ENCODE measurements at places on chromosomes 16 and 17. TPM values are rescaled to one million over a fixed set of nuclear protein-coding genes. Genes with fewer than 3 reads are reported as not detected.

- peak; percentile 63 for DNase-seq
Measured at GRCh38 chr17:1203111-1203966, 23.6 kb upstream of the ABR start.

DNA sequence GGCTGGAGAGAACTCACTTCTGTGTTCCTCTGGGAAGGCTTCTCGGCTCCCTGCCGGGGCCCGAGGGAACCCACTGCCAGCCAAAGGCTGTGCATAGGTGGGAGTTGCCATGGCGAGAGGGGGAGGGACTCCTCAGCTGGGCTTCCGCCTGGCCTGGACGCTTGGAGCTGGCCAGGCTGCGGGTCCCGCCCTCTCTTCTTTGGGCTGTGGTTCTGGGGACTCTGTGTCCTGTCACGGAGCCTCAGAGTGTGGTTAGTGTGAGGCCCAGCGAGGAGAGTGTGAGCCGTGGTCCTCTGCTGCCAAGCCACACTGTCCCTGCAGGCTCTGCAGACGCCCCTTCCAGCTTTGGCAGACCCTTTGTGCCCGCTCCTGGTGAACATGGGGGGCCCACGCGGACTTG lies 123.1 kb downstream of the OR1D5 start:
- peak; percentile 70 for DNase-seq

DNA sequence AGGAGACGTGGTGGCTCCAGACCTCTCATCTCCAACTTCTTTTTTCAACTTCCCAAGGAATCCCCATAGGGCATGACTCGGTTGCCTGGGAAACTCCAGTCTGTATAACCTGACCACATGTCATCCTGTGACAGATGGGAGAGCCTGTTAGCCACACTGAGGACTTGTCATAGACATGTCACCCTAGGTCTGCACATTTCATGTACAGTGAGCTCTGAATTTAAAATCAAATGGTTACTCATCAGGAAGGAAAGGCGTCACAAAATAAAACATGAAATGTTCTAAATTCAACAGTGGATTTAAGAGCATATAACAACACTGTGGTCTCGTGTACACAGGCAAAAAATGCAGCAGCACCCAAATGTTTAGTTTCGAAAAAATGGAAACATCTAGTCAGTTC lies 22.2 kb upstream of the ADAMTS18 start:
- DNase-seq: no peak

- no peak for DNase-seq
Measured at GRCh38 chr16:26118575-26118974, 426.8 kb downstream of the HS3ST4 start.

Gene CASKIN1
- total RNA-seq: 4.0 TPM

All from left ventricle myocardium inferior (tissue), 1 donor.